ENCODE measurements at places on chromosomes 11 and 22.

DNA sequence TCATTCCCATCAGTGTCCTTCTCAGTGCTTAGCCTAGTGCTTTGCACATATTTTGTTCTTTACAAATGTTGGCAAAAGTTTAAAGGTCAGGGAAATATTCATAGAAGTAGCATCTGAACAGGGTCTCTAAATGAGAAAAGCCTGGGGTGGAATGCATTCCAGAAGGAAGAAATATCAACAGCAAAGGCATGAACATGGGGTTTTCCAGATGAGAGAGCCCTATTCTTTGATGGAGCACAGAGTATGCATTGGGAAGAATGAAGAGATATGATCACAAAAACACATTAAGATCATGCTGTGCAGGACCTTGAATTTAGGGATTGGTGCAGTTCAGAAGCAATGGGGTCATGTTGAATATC lies 140.2 kb downstream of the SNX19 start:
- DNase-seq, result no peak

- DNase-seq, result no peak
Observed at GRCh38 chr22:35838855-35839576, 121.3 kb downstream of the APOL5 start.

DNA sequence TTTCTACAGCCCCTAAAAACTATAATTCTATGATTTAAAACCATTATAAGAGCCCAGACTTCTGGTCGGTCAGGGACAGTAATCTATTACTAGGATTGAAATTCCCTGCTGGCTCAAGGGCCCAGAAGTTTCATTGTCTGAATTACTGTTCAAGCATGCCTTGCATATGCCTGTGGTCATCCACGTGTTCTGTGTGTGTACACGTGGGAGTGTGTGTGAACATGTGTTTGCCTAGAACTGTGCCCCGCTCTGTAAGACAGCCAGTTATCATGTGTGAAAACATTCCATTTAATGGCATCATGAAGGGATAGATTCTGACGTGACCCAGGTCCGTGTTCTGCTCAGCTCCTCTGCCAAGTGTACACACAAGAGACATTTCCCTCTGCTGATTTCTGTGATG lies 189.3 kb upstream of the NECTIN1 start:
- DNase-seq, result no peak

GRCh38 chr22:49446759-49447710 lies 380.6 kb downstream of the BRD1 start:
- DNase-seq, result no peak

DNA sequence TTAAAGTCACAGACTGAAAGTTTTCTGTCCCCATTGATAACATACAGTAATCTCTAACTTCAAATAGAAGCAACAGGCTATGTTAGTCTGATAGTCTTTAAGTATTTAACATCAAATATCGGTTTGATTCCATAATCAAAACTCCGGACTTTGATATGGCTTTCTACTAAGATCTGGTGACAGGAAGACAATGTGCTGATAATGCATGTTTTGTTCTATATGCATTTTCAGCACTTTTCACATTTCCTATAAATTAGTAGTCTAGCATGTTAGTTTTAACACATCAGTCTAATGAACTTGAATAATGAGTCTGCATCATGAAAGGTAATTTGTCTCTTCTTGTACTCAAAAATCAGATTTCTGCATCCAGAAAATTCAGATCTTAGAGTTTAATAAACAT lies 252.7 kb downstream of the SBF2 start:
- no peak for DNase-seq

GRCh38 chr11:10350334-10350733 lies 45.5 kb downstream of the ADM start:
- no peak for DNase-seq

DNA sequence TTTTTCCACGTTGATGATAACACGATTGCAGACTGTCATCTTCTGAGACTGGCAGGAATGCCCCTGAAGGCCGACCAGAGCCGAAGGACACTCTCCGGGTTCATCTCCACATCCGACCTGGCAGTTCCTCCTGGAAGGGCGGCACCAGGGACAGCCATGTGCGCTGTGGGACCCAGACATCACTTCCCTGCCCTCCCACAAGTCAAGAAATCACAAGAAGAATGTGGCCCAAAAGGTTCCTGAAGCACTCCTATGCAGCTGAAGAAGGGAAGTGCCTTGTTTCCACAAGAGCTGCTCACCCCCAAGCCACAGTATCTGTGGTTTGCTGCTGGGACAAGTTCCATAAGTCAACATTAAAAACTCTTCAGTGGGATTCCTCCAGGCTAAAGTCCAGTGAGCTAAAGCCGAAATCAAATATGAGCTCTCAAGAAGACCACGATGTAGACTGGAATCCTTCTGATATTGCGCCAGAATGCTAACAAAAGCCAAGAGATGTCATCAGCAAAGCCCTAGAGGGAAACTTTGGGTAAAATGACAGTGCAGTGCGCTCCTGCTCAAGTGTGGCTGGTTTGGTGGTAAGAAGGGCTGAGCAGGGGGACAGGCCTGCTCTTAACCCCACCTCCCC lies 21.2 kb downstream of the PACSIN2 start:
- no peak for DNase-seq

GRCh38 chr11:47980907-47981621 lies 705 bp downstream of the PTPRJ start:
- no peak for DNase-seq

GRCh38 chr11:109960831-109961230 lies 132.4 kb upstream of the ZC3H12C start:
- DNase-seq, result no peak

DNA sequence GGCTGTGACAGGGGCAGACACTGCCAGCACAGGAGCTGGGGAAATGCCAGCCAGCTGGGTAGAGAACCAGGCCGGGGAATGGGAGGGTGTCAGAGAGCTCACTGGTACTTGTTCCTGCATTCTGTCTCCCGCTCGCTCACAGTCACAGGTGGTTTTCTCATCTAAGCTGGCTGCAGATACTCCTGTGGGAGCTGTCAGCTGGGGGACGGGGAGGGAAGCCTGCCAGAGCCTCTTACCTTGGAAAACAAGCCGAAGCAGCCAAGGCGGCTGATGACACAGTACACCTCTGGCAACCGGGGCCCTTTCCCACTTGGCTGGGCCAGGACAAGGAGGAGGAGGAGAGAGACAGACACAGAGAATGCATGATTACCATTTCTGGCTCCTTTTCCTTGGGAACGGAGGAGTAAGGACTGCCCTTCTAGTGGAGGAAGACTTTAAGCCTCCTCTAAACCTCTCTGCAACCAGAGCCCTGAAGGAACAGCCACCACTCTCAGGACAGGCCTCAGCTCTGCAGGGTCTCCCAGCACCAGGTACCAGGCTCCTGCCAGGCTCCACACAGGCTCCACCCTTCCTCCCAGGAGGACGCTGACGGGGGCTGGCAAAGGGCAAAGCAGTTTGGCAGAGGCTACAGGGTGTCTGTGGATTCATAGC lies 25.1 kb downstream of the RPL27A start:
- no peak for DNase-seq

DNA sequence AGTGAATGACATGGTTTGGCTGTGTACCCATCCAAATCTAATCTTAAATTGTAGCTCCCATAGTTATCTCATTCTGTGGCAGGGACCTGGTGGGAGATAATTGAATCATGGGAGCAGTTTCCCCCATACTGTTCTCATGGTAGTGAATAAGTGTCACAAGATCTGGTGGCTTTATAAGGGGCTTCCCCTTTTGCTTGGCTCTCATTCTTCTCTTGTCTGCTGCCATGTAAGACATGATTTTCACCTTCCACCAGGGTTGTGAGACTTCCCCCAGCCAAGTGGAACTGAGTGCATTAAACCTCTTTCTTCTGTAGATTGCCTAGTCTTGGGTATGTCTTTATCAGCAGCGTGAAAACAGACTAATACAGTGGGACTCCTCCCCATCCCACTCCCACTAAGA lies 11.1 kb downstream of the OR5A2 start:
- DNase-seq, result no peak

GRCh38 chr22:26548984-26549383 lies 36.7 kb upstream of the TFIP11 start:
- DNase-seq, result no peak

DNA sequence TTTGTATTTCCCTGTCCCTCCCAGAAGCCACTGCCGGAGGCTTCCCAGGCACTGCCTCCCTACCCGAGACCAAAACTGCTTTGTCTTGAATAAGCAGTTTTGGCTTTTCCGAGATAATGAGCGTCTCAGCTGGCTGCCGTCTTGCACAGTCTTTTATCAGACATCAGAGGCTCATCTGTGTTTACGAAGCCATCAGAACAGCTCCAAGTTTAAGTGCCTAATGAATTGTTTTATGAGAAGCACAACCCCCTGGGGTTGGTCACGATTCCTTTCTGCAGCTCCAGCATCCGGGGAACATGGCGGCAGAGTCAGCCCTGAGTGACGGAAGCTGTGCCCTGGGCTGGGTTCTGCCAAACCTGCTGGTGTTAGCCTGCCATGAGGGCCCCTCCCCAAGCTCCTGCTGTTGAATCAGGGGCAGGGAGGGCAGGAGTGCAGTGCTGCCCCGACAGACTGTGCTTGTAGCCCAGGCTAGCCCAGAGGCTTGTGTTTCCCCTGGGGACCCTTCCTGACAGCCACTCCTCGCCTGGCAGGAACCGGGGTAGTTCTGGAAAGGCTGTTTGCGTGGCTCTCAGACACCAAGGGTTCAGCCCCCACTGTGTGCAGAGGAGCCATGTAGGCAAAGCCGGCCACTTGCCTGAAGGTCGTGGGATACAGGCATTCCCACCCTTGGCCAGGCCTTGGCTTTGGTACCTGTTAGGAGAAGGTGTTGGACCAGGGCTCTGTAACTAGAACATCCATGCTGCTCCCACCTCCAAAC lies 96.1 kb downstream of the MORC2 start:
- no peak for DNase-seq

DNA sequence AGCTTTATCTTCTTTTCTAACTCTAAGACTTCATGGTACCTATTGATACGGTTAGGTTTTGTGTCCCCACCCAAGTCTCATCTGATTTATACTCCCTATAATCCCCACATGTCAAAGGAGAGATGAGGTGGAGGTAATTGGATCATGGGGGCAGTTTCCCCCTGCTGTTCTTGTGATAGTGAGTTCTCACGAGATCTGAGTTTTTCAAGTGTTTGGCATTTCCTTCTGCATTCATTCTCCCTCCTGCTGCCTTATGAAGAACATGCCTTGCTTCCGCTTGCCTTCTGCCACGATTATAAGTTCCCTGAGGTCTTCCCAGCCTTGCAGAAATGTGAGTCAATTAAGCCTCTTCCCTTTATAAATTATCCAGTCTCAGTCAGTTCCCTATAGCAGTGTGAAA lies 5.1 kb upstream of the FAT3 start:
- DNase-seq, result no peak

DNA sequence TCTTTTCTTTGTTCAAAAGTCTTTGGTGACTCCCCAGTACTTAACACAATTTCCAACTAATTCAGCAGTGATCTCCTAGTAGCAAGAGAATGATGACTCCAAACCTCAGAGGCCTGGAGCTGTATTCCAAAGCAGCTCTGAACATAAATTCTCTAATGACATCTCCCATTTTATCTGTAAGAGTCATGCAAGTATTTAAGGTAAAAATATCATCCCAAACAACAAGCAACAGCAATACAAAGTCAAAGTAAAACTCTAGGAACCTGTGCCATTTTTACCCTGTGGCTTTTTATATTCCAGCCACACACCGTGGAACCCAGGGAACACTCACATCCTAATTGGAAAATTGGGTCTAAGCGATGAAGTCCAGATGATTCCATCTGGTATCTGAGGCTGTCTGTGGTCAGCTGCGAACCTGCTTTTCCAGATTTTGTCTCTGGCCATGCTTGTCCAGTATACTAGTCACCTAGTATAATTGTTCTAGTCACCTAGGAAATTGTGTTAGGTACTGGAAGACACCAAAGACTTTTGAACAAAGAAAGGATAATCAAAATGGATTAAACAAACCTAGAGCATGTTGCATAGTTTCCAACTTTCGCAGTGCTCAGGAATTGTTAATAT lies 92.3 kb upstream of the SLC25A18 start:
- no peak for DNase-seq

DNA sequence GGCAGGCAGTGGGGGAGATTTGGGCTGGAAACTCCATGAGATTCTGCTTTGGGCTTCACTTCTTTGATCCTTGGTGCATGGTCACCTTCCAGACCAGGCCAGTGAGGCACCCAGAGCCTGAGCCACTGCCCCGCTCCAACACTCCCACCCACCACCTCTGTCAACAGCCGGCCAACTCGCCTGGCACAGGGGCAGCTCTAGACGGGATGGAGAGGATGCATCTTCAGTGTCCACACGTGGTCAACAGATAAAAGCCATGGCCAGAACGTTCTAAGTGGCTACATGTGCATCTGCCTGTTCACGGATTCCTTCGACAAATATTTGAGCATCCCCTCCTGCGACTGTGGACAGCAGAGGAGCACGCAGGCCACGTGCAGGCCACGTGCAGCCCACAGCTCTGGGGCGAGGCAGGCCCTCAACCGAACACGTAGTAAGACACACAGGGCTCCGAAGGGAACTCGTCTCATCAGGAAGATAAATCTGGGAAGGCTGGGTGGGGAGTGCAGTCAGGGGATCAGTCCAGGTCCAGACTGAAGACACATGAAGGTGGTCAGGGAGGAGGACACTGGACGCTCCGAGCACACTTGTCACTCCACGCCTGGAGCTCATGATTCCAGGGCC lies 1.2 kb downstream of the LRRC56 start:
- DNase-seq, result no peak

DNA sequence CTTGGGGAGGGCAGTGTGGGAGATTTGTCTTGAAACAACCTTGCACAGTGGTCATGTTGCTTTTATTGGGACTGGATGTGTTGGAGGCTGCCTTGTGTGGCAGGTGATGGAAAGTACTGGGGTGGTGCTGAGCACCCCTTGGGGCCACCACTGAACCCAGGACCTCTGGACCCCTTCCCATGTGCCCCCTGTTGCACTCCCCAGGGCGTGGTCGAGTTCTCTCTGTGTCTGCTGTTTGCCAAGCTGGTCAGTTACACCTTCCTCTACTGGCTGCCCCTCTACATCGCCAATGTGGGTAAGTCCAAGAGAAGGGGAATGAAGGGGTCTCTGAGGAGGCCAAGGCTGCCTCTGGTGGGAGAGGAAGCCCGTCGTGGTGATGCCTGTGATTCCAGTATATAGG lies 18.9 kb downstream of the SLC37A2 start:
- DNase-seq, result no peak

All from activated CD4-positive, alpha-beta T cell treated with anti-CD3 and anti-CD28 coated beads for 4 hours (primary cell).